ENCODE measurements at places on chromosomes 3 and 15.

- no peak for DNase-seq
Measured at GRCh38 chr15:39154227-39154638, 426.6 kb upstream of the THBS1 start.

- DNase-seq: no peak
Measured at GRCh38 chr3:190593075-190593474, 79.2 kb downstream of the IL1RAP start.

DNA sequence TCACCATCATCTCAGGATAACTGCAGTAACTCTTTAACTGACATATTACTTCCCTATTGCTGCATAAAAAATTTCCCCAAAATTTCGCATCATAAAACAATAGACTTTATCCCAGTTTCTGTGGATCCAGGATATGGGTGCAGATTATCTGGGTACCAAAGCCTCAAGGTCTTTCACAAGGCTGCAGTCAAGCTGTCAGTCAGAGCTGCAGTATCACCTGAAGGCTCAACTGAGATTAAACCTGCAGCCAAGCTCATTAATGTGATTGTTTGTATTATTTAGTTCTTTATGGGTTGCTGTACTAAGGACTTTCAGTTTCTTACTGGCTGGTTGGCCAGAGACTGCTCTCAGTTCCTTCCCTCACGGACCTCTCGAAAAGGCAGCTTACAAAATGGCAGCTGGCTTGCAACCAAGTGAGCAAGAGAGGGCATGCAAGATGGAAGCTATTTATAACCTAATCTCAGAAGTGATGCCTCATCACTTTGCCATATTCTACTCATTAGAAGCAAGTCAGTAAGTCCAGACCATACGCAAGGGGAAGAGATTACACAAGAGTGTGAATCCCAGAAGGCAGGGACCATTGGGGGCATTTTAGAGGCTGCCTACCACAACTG, 54.9 kb downstream of the DCUN1D1 start:
- no peak for DNase-seq

DNA sequence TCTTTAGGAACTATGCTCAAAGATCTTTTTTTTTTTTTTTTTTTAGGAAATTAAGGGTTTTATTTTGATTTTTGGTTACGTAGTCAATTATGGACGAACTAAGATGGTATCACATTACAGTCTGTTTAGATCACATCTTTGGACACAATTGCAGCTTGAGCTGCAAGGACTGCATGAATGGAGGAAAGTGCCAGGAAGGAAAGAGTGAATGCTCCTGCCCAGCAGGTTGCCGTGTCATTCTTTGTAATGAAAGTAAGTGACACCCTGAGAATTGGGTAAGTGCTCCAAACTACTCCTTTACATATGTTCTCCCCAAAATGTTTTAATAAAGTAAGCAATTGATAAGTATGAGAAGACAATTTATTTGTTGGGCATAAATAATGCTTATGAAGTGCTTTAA, 716.5 kb upstream of the GOLIM4 start:
- DNase-seq: no peak

GRCh38 chr3:23259515-23259914, 56.4 kb downstream of the UBE2E2 start:
- DNase-seq: no peak

GRCh38 chr3:195813916-195814640, 2.3 kb upstream of the MUC4 start:
- DNase-seq: no peak

GRCh38 chr3:4006288-4006687, 207.1 kb downstream of the LRRN1 start:
- DNase-seq: no peak

GRCh38 chr3:12681089-12681942, 17.4 kb upstream of the RAF1 start:
- no peak for DNase-seq

DNA sequence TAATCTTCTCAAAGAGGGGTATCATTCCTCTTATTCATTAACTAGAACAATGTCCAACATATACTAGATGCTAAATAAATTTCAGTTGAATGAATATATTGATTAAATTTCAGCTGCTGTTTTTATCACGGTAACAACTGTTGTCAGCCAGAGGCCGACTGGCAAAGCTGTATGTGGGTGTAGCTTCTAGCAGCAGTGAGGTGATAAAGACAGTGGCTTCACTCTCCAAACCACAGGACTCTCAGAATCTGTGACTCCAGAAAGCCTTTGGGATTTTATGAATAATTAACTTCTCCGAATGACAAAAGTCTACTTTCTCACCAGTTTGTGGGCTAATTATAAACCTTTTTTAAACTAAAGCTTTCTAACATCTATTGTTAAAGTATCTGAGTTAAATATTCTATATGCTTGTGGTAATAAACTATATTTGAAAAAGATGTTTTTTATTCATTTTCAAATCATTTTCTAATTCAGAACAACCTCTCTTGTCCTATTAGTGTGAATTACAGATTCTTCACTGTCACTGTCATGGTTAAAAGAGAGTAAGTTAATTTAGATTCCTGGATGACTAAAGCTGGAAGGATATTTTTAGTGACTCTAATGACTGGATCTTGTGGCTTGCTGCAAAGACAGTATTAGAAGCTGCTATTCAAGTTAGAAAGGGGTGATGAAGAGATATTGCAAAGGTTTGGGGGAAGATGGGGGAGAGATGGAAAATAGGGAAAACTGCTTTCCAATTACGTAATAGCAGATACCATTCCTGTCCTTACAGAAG, 796.4 kb upstream of the ARPP21 start:
- no peak for DNase-seq

Measured in non-pigmented ciliary epithelial cell (primary cell).